Activated T-helper 1 cell treated with anti-CD3 and anti-CD28 coated beads, Interleukin-2, amount 50 U/mL, for 16 hours (primary cell): ENCODE measurements at places on chromosomes 7 and 10.

GRCh38 chr10:116752563-116752962 is 10.2 kb upstream of the HSPA12A start:
- DNase-seq = no peak

DNA sequence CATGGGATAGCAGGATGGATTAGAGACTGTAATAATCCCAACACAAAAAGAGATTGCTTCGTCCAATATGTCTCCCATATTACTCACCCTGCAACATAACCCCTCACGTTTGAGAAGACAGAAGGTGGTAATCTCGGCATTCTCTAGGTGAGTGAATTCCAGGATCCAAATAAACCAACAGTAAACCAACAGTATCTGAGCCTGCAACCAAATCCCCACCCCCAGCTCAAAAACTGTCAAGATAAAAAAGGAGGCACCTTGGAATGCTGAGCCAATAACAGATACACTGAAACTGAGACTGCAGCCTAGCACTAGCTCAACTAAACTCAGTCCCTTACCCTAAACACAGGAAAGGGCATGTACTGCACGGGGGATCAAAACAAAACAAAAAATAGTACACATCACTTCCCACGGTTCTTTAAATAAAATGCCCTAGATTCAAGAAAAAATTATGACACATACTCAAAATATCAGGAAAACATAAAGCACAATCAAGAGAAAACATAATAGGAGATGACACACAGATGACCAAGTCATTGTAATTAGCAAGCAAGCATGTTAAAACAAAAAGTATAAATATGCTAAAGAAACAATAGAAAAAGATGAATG is 28.0 kb downstream of the IPMK start:
- DNase-seq = no peak

DNA sequence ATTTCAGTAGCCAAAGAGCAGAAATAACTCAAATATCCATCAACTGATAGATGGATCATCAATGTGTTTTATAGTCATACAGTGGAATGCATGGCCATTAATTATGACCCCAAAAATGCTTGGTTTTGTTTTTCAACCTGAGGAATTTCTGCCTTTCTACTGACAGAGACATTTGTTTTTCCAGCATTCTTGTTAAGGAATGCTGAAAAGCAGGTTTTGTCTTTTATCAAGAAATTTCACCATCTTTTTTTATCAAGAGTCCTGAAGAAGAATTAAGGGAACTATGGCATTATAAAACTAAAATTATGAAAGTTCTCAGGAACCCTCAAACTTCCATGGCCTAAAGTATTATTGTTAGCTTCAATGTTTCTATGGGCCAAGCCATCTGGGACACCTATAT is 153.4 kb upstream of the THSD7A start:
- no peak for DNase-seq

GRCh38 chr7:76261931-76262330 is 40.5 kb upstream of the HSPB1 start:
- no peak for DNase-seq

- no peak for DNase-seq
These were observed 68.1 kb upstream of the NANOS1 start for GRCh38 chr10:118961436-118961835.

GRCh38 chr10:49220031-49220430 is 31.8 kb upstream of the TMEM273 start:
- DNase-seq = no peak

- no peak for DNase-seq
These were observed 55.3 kb downstream of the ADCYAP1R1 start for GRCh38 chr7:31107106-31108090.

DNA sequence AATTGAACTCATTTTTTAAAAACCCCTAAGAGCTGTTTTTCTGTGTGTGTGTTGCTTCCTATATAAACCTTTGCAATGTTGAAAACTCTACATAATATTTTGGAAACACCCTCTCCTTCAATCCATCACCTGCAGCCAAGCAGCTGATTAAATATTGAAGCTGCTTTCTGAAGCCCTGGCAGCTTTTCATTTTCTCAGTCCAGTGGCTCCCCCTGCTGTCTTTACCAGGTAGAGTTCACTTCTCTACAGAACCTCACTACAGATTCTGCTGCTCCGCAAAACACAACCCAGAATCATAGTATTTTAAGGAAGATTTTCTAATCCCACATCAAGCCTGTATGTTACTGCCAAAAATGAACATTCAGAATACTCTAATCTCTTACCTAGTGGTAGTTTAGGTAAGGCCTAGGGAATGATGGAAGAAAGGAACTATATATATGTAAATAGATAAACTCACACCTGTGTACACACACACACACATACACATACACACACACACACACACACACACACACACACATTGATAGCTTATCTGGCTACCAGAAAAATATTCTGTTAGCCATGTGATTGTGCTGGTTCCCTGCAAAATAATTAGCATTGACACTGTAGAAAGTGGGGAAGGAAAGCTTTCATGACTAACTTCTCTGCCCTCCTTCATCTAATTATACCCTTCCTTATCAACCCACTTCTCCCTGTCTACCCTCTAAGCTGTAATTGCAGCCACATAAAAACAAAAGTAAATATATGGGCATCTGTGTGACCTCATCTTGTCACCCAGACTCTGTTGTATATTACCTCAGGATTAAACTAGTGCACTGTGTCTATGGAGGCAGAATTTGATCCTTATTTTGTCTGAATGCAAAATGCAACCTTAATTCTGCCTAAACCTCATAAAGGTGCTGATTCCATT is 229.5 kb upstream of the FZD1 start:
- DNase-seq = no peak

GRCh38 chr7:66357087-66357486 is 152.0 kb downstream of the TPST1 start:
- DNase-seq = no peak

DNA sequence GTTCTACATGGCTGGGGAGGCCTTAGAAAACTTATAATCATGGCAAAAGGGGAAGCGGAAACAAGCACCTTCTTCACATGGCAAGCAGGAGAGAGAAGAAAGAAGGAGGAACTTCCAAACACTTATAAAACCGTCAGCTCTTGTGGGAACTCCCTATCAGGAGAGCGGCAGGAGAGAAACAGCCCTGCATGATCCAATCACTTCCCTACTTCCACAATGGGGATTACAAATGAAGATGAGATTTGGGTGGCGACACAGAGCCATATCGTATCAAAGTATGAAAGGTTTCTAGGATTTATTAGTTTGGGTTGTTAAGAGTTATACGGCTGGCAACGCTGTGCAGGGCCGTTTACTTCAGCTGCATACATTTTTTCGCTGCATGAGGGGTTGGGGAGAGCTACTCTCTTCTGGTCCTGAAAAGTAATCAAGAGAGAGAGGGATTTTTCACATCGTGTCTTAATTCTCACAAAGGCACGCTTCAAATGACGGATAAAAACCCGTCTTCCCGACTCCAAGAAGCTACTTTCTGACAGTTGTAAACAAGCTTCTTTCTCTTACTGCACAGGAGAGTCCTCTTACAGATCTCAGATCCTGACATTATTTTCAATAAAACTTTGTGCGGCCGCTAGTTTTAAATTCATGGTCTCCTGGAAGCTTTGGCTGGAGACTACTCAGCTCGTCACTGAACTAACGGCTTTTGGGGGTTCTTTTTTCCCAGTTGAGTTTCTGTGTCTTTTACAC is 751 bp upstream of the GTPBP10 start:
- no peak for DNase-seq

DNA sequence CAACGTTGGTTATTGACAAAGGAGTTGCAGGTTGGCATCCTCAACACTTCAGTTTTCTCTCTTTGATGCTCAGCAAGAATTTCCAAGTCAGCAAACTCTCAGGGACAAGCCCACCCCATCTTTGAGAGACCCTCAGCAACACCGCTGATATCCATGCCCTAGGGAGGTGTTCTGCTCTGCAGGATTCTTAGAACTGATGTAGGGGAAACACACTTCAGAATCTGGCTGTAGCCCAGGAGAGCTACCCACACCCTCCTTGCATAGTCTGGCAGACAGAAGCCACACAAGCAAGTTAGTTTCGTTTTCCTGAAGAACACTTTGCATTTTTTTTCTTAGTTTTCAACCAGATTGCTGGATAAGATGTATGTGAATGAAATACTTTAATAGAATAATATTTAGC is 822 bp downstream of the SAMD9L start:
- no peak for DNase-seq

DNA sequence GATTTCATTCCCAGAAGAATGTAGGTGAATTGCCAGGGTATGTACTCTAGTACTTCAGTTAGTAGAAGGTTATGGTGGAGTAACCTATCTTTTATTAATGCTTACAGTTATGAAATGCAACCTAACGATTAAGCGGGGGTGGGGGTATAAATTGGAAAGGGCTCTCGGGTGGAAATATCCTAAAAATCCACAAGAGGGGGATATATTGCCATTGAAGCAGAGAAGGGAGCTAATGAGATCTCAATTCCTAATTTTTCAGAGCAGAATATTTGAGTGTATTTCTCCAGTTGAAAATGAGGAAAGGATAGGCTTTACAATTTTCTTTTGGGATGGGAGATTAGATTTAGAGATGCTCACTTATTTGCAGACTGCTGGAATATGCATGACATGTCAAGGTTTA is 90.8 kb downstream of the DNAJB9 start:
- DNase-seq = no peak

- no peak for DNase-seq
These were observed 255.8 kb downstream of the GLRX3 start for GRCh38 chr10:130392031-130392430.

- DNase-seq = no peak
These were observed 26.4 kb downstream of the PRF1 start for GRCh38 chr10:70575874-70576802.

DNA sequence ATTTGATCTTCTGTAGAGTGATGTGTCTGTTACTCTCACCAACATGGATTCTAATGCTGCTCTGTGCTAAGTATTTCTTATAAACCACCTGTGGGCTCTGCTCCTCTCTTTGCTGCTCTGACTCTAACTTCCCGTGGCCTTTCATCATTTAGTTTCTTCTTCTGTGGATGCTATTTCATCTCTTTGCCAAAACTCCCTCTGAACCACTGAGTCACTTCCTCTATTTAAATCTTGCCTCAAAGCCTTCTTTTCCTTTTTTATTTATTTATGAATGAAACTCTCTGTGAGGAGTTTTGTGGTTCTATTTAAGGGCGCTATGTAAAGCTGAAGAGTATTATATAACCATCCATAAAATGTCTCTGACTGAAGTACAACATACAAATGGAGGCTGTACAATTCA is 538.5 kb downstream of the SUGCT start:
- DNase-seq = no peak

DNA sequence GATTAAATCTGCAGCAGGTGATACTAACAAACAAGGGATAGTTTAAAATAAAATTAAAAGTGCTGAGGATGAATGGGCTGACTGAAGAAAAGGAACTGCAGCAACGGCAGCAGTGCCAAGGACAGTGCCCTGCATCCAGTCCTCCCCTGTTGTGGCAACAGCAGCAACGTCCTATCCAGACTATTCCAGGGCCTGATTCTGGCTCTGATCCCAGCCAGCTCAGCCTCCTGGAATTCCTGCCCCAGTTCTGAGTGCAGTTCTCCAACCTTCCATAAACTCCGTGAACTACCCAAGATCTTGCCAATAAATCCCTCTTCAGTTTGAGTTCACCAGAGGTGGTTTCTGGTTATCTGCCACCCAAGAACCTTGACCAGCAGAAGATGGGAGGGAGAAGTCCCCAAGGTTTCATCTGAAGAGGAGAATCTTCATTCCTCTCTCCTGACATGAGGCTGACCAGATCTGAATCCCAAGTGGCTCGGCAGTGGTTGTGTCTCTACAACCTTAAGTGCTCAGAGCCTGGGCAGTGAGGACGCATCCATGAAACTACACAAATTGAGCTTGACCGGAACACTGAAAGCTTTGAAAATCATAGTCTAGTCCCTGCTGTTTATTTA is 115.8 kb downstream of the SORBS1 start:
- no peak for DNase-seq

GRCh38 chr7:117012284-117012683 is 59.0 kb downstream of the ST7 start:
- DNase-seq = no peak

DNA sequence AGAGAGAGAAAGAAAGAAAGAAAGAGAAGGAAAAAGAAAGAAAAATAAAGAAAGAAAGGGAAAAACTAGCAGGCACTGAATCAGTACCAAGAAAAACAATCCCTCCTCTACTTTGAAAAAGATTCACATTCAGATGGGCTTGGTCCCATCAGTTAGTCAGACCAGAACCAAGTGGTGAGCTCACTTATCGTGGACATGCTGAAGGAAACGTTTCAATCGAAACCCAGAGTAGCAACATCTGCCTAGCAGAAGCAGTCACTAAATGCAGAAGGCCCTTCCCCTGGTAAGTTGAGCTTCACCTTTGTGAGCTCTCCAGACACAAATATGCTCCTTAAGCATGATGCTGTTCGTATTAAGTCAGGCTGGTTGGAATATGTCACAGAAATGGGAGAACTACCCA is 167.7 kb downstream of the TRIL start:
- no peak for DNase-seq

- DNase-seq = no peak
These were observed 46.2 kb downstream of the KCNMA1 start for GRCh38 chr10:77591238-77591880.

- DNase-seq = peak; percentile 72
These were observed 11.9 kb downstream of the SSC4D start for GRCh38 chr7:76397409-76398183.

GRCh38 chr10:96235326-96236089 is 35.9 kb downstream of the BLNK start:
- DNase-seq = no peak

GRCh38 chr7:98038731-98039130 is 48.7 kb upstream of the OCM2 start:
- no peak for DNase-seq

DNA sequence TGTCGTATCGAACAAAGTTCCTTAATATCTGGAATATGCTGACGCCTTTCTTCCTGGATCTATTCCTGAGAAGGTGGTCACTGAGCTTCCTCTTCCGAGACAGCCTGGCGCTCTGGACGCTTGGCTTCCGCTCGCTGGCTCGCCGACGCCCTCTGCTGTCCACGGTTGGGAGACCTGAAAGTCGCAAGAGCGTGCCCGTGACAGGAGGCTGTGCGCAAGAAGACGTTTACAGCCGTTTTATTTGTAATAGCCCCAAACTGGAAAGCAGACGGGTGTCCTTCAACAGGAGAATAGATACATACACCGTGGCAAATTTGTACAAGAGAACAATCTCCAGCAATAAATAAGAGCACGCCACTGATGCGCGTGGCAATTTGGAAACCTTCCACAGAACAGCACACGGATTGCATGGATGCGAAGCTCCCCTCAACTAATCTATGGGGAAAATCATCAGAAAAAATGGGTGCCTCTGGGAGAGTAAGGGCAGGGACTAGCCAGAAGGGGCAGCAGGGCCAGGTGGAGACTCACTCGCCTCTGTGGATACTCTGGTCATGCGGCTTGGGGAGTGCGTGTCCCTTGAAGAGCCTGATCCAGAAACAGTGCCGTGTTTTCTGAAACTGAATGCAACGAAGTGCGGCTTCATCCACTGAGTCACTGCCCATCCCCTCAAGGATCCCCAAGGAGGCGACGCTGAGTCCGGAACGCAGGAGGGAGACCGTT is 41.5 kb upstream of the BNIP3 start:
- peak; percentile 61 for DNase-seq

DNA sequence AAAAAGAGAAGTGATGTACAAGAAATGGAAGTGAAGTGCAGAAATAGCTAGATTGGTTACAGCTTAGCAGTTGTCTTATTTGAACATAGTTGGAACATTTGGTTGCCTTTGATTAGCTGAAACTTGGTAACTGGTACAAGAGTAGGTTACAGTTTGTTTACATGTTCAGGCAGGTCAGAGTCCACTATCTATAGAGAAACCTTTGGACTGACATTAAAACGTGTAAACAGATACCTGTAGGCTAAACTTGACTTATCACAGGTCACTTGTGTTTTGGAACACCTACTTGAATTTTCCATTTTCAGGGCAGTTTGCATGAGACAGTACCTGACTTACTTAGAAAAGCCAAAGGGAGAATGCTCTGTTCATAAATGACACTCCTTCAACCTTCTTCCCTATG is 28.5 kb upstream of the CYP2C8 start:
- no peak for DNase-seq
